NCI-H774 (cell line): ENCODE measurements at places on chromosomes 2 and 18.

DNA sequence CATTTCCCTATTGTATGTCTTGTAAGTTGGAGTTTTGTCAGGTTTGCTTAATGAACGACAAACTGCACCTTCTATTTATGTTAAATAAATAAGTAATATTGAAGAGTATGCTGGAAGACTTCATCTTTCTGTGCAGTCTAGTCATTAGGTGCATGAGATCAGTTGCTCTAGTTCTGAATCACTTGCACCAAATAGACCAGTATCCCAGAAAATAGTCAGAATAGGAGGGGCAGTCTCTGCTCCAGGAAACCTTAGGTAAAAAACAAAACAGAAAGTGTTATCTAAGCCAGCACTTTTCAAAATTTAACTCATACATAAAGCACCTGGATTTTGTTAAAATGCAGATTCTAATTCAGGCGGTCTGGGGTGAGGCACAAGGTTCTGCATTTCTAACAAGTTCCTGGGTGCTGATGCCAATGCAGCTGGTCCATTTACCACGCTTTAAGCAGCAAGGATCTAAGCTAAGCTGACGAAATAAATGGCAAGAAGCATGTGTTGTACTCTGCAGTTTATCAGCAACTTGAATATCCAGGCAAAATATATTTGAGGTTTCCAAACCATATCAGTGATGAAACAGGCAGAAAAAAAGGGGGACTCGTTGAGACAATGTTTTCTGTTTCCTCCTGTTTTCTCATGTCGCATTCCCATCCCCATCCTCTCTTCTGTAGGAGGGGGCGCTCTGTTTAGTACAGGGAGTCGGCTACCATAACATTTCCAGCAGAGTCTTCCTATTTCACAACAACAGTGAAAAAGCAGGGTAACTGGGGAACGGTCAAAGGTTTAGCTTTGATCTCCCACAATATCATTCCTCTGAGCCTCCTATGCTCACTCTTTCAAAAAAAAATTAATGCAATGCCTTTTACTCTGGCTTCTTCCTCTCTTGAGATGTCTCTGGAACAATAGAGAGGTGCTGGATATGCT lies 106.4 kb downstream of the MBD2 start:
- DNase-seq: no peak

- DNase-seq: no peak
These were observed 361.0 kb upstream of the NT5C1B start for GRCh38 chr2:18950361-18950851.

GRCh38 chr18:10789180-10789579 lies 263.4 kb downstream of the NAPG start:
- DNase-seq: no peak

DNA sequence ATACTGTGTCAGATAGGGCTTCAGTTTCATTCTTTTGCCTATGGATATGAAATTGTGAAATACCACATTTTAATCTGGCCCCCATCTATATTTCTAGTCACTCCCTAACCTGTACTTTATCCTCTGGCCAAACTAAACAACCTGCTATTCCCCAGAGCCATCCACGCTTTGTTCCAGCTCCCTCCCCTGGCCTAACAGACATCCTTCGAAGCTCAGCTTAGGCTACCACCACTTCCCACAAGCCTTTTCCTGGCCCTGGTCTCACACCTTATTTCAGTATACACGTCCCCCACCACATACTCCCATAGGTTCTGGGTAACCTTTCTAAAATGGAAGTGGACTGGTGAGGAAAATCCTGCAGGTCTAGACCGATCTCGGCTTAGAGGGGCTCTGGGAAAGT lies 55.4 kb downstream of the MAP4K3 start:
- DNase-seq: no peak

GRCh38 chr18:35130236-35130635 lies 89.0 kb downstream of the MAPRE2 start:
- no peak for DNase-seq

GRCh38 chr2:19048593-19049266 lies 309.7 kb downstream of the OSR1 start:
- peak; percentile 49 for DNase-seq

DNA sequence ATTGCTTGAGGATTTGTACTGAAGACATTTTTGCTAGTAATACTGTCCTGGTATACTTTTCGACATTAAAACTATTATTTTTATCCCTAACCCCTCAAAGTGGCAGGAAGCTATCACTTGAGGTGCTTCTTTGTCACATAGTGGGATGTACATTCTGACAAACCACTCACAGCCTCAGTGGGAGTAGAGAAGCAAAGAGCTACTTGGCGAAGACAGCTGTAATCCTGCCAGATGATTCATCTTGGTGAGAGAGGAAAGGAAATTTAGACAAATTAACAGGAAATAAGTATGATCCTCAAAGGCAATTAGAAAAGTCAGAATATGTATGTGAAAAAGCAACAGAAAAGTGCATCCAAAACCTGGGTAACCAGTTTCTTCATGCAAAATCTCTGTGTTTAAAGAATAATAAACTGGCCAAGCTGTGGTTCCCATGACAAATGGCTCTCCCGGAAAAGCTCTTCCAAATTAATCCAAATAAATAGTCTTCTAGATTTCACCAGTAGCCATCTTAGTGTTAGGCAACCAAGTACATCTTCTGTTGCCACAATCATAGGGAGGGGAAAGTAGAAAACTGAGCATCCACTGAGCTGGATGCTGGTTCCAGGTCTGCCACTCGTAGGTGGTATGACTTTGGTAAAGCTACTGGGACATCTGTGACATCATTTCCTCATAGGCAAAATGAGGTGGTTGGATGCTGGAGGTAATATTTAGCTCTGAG lies 308.0 kb upstream of the LYPD1 start:
- DNase-seq: no peak

DNA sequence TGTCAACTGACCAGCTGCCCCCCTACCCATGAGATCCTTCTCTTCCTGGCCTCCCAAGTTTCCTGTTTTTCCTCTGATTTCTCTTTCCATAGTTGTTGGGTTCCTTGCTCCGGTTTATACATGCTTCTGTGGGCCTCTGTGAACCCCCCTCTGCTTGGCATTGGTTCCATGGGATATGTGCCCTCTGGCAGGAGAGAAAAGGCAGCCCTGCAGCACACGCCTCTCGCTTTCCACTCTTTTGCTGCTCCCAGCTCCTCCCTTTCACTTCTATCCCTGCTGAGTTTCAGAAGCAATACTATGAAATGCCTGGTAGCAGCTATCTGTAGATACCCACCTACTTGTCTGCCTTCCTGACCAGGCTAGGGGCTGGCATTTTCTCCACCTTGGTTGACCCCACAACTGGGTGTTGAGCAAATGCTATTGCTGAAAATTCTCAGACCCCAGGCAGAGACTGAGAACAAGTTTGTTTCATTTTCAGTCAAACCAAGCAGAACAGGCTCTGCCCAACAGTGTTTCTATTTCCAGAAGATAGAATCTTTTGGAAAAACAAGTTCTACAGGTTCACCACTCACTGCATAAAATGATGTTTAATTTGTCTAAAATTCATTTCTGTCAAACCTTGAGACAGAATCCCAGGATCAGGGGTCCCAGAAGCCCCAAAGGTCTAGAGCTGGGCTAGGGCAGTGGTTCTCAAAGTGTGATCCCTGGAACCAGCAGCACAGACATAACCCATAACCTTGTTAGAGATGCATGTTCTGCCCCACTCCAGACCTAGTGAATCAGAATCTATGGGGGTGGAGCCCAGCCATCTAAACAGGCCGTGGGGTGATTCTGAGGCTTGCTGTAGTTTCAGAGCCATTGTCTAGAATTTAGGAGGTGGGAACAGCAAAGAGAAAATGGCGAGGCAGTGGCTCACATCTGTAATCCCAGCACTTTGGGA lies 13.4 kb downstream of the CAPG start:
- DNase-seq: no peak

DNA sequence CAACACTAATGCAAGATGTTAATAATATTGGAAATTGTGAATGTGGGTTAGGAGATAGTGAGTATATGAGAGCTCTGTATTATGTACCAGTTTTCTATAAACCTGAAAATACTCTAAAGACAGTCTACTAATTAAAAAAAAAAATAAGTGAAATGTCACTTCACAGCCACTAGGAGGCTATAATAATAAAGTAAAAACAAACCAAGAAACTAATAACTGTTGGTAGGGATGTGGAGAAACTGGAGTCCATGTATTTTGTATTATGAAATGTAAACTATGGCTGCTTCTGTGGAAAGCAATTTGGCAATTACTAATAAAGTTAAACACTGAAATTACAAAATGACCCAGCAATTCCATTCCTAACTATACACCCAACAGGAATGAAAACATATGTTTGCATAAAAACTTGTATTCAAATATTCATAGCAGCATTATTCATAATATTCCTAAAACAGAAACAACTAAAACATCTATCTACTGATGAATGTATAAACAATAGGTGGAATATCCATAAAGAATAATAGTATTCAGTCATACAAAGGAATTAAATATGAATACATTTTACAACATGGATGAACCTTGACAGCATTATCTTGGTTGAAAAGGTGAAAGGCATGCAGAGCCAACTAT lies 36.2 kb downstream of the CCDC178 start:
- no peak for DNase-seq

- DNase-seq: no peak
These were observed 8.1 kb downstream of the PFN4 start for GRCh38 chr2:24115057-24115456.

DNA sequence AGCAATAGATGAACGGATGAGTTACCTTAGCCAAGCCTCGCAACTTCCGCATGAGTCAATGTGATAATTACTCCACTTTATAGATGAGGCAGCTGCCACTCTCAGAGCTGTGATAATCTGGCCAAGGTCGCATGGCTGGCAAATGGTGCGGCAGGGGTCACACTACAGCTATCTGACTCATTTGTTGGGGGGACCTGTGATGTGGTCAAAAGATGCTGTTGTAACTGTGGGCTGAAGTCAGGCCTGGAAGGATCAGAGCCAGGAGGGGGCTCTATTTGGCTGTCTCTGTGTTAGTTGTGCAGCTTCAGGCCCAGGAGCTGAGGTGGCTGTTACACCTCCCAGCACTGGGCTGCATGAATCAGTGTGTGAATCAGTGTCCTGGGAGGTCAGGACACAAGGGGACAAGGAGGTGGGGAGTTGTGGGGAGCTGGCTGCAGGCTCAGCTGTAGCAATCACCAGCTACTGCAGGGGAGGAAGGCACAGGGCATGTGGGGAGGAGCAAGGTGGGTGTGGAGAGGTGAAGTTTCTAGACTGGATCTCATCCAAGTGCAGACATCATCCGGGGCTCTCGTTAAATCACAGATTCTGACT lies 33.1 kb downstream of the NGEF start:
- peak; percentile 20 for DNase-seq

DNA sequence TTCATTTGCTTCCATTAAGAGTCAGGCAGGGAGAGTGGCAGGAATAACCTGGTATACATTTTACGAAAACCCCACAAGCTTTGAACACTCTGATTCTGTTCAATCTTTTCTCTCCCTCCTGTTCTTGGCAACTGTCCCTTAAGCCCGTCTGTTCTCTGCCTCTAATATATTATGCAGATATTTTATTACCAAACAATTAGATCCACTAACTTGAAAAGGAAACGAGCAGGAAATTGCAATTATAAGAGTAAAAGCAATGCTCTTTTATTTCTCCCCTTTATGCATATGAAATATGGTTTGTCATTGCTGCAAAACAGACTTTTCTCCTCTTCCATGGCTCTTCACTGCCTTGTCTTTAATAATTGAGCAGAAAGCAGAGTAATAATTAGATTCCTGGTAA lies 149.1 kb upstream of the CELF4 start:
- DNase-seq: no peak

DNA sequence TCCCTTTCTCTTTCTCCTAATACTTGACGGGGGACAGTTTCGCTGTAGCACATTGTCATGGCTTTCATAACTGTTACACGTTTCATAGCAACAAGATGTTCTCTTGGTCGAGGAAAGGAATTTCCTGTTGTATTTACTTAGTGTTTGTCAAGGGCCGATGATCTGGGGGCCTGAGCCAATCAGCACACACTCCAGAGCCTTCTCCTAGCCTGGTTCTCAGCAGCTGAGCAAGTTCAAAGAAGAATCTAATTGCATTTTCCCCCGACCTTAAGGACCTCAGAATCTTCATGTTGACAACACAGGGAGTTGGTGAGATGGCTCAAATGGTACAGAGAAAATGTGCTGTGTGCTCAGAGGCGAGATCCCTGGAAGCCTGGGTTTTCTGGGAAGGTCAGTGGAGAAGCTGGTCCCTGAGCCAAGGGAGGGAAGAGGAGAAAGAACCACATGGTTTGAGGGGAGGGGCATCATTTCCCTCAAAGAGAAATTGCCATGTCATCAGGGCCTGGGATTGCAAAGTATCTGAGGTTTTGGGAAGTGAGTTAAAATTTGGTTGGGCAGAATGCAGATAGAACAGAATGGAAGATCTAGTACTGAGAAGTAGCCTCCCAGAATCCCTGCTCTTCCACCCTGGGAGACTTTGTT lies 76.9 kb upstream of the AGAP1 start:
- no peak for DNase-seq

GRCh38 chr18:4510711-4511110 lies 55.6 kb upstream of the DLGAP1 start:
- DNase-seq: no peak

GRCh38 chr2:98637401-98638147 lies 29.2 kb downstream of the UNC50 start:
- no peak for DNase-seq

DNA sequence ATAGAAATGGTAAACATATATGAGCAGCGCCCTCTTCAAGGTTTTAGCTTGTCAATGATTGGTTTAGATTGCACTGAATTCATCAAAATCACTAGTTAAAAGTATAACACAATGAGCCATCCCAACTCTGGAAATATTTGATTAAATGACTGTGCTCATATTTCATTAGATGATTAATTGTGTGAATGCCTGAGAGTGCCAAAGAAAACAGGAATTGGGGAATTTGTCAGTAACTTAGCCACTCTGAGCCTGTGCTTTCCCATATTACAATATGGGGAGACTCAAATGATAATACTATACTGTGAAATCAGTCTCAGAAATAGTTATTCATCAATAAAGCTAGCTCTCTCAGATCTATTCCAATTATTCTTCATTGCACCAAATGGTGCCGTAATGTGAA lies 2087.6 kb upstream of the CELF4 start:
- DNase-seq: no peak
